Fibroblast of skin of back (primary cell): ENCODE measurements at places on chromosomes 7 and 10.

DNA sequence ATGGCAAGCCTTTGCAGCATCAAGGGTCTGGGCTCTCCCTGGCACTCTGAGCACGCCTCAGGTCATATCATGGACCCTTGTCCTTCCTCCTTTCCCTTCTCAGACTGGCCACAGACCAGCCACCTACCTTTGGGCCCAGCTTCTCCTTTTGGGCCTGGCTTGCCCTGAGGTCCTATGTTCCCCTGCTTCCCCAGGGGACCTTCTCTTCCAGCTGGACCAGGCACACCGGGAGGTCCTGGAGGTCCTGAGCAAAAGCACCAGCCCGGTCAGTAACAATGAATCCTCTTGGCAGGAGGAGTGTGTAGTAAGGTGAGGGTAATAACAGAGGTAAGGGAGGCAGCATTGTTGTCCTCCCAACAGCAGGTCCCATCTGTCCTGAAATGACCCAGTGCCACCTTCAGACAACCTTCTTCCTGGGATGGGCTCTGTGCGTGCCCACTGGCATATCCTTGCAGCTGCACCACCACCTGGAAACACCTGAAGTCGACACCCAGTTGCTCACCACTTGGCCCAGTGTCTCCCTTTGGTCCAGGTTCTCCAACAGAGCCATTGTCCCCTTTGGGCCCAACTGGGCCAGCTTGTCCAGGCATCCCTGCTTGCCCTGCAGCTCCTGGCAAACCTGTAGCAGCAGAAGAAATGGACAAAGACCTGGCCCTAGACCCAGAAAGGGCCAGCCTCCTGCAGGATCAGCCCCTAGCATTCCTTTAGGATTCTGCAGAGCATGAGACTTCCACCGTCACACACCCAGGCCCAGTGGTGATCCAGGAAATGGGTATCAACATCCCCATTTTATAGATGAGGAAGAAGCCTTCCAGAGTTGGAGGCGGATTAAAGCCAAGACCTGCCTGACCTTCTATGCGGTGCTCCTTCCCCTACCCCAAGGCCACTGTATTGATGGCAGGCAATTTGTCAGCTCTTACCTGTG lies 6.4 kb downstream of the SFTPD start:
- DNase-seq, result no peak

- no peak for DNase-seq
These were observed 645.2 kb downstream of the PHTF2 start for GRCh38 chr7:78443811-78444210.

- no peak for DNase-seq
These were observed 90.7 kb downstream of the DGKI start for GRCh38 chr7:137755846-137756651.

DNA sequence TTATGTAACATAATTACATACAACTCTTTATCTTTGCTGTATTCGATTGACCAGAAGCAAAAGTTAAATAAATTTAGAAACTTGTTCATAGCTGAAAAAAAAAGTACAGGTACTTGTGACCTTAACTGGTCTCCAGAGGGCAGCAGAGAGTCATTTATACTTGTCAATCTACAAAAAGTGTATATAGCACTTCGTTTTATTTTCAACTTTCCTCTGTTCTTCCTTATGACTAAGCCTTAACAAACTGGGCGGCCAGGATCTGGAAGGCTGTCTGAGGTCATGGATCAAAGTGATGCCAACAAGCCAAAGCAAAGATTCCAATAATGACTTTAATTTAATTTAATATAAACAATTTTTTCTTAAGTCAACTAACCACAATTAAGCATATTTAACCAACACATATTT lies 29.8 kb downstream of the C10orf67 start:
- peak; percentile 78 for DNase-seq

DNA sequence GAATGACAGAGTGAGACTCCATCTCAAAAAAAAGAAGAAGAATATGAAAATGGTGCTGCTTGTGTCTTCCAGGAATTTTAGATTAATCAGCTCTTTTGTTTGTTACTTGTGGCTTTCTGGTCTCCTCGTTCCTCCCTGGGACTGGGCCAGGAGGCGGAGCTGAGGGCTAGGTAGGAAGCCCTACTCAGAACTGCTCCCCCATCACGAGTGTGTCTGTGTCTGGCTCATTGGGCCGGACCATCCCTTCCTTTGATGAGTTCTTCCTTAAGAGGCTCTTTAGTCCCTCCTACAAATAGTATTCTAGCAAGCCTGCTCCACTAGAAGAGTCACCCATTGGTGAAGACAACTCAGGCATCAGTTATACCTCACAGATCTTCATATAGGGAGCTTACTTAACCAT lies 56.8 kb upstream of the YAE1 start:
- DNase-seq, result no peak
